ENCODE measurements at places on chromosomes 12 and 14. TPM values are rescaled to one million over a fixed set of nuclear protein-coding genes. Genes with fewer than 3 reads are reported as not detected.
A peak's percentile ranks its signal among the peaks of the same experiment; 100 is the strongest.

DNA sequence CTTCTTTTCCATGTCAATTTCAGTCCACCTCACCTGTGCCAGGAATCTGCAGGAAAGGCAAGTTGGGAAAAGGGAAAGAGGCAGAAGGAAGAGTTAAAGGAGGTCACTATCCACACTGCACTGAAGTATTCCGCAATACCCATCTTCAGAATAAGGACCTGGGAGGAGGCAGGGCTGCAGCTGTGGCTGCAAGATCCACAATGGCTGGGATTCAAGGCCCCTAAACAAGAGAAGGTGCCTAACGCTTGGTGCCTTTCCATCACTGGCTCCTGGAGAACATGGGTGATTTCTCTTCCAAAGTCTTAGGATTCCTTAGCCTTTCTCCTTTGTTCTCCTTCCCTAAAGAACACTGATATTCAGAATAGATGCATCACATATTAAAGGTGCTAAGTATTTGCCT lies 204.0 kb downstream of the GRIN2B start:
- DNase-seq = no peak

GRCh38 chr14:61221906-61222305 lies 59.2 kb downstream of the TMEM30B start:
- no peak for DNase-seq

GRCh38 chr14:66380143-66380542 lies 106.0 kb upstream of the CCDC196 start:
- no peak for DNase-seq

Gene LRTM2
- total RNA-seq = not detected

DNA sequence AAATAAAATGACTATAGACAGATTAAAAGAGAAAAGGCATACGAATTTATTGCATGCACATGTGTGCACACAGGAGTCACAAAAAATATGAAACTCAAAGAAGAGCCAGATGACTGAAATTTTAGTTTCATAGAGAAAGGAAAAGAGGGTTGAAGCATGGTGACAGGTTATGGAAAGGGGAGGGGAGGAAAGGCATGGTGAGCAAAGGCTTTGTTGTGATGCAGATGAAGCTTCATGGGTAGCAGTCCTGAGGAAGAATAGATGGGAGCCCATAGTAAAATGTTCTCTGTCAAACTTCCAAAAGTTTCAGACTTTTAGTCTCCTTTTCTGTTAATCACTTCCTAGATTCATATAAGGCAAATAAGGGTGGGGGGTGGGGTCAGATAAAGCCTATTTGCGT lies 612.7 kb upstream of the ATP2B1 start:
- no peak for DNase-seq

DNA sequence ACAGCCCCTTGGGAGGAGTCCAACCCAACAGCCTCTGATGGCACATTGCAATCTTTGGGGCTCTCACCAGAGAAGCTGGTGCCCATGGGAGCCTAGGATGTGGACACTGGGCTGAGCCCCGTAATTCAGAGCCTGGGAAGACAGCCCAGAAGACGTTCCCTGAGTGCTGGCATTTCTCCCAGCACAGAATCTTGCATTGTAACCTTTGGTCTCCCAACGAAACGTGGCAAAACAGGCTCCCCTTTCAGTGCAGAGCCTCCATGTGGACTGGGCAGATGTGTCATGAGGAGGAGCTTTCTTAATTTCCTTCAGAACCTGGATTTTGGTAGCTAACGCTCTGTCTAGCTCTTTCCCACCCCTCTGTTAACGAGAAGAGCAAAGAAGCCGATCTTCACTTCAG lies 26.3 kb downstream of the BATF start:
- DNase-seq = peak; percentile 28

Gene DGLUCY
- total RNA-seq = 17.6 TPM

DNA sequence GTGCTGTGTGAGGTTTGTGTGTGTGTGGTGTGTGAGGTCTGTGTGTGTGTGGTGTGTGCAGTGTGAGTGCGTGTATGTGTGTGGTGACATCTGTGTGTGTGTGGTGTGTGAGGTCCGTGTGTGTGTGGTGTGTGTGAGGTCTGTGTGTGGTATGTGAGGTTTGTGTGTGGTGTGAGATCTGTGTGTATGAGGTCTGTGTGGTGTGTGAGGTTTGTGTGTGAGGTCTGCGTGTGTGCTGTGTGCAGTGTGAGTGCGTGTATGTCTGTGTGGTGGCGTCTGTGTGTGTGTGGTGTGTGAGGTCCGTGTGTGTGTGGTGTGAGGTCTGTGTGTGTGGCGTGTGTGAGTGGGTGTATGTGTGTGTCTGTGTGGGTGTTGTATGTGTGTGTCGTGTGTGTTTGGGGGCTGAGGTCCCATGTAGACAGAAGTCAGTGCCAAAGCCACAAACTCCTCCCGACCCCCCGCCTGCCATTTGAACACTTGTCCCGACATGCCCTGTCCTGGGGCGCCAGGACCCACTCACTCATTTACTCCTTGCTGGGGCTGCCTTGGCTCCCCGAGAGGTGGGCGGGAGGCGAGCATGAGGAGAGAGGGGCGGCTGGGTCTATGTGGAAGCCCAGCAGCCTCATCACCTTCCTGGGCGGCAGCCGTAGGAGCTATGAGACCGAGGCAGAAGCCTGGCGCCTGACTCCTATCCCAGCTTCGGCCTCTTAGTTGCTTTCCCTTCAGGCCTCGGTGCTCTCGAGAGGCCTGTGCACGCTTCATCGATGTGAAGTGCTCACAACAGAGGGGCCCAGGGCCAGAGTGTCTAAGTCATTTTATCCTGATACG lies 20.5 kb downstream of the RILPL1 start:
- DNase-seq = no peak

- peak; percentile 72 for DNase-seq
Measured at GRCh38 chr12:3275171-3276041, 198.2 kb downstream of the TSPAN9 start.

Gene NR1H4
- total RNA-seq = not detected
